ENCODE measurements at places on chromosomes 5 and 9.
A peak's percentile ranks its signal among the peaks of the same experiment; 100 is the strongest.

DNA sequence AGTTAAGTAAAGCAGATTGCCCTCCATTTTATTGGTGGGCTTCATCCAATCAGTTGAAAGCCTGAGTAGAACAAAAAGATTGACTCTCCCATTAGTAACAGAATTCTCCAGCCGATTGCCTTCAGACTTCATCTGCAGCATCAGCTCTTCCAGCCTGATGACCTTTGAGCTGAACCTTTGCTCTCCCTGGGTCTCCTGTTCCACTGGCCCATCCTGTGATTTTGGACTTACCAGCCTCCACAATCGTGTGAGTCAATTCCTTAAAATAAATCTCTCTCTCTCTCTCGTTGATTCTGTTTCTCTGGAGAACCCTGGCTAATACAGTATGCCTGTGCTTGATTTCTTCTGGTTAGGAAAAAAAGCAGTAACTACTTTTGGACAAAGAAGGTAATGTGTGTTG lies 121.9 kb downstream of the OSTF1 start:
- DNase-seq: no peak

DNA sequence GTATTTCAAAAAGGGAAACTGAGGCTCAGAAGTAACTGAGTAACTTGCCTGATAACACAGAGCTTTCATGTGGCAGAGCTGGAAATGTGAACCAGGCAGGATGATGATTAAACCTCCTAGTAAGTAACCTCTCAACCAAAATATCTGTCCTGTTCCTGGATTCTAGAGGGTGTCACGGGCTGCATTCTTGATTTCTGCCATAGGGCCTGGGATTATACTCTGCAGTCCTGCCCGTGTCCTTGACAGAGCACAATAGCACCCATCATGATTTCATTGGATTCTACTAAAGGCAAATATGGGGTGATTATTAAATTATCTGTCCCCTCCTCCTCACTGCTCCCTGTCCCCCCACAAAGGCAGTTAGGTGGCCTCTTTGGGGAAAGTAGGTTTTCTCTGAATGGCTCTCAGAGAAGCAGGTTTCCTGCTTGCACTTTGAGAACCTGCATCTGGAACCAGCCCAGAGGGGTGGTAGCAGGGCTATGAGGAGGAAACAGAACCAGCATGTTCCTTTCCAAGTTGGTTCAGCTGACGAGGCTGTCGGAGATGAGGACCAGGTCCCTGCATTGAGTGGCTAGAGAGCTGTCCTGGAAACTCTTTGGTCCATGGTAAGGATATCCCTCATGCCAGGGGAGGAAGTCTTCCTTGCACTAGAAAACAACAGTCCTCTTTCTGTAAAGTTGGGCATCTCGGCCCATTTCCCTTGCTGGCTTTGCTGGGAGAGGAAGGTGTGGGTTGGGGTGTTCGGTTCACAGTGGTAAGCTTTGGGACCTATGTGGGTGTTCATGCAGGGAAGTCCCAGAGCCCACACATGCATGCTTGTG lies 36.6 kb downstream of the PPARGC1B start:
- DNase-seq: no peak

- no peak for DNase-seq
Measured at GRCh38 chr5:953535-954449, 54.8 kb upstream of the NKD2 start.

- DNase-seq: peak; percentile 82
Measured at GRCh38 chr5:159533197-159533596, 202.9 kb upstream of the IL12B start.

DNA sequence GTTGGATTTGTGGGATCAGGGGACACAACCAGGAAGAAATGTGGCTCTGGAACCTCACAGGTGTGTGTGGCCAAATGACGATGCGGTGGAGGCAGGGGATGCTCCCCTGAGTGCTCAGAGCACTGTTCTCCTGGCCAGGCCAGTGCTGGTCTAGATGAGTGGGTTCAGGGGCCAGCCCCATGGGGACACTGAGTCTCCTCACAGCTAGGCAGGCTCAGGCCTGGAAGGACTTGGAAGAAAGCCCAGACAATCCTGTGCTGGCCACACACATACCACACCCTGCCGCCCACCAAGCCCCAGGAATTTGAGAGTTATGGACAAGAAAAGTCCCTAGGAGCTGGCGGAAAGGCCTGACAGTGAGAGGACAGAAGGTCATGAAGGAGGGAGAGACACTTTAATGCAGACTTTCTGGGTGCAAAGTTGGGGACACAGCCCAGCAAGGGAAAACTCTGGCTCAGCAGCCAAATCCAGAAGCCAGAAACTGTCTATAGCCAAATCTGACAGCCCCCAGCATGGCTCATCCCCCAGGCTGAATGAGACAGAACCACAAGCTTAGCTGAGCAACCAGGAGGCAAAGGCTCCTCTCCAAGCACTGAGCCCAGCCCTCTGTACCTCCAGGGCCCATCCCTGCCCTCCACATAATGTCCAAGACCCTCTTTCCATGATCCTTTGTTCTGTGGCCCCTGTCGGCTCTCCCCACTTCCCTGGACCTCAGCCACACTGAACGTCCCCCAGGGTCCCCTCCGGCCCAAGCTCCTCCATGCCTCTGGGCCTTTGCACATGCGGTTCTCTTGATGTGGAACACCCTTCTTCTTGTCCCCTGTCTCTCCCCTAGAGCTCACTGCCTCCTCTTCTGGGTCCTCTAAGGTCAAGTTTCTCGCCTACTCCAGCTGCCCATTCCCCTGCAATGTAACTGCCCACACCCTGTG lies 22.4 kb downstream of the LHX6 start:
- DNase-seq: no peak

GRCh38 chr5:132823481-132824050 lies 6.9 kb downstream of the SHROOM1 start:
- no peak for DNase-seq

- no peak for DNase-seq
Measured at GRCh38 chr5:89377767-89378455, 494.9 kb upstream of the MEF2C start.

GRCh38 chr9:133169102-133169501 lies 5.4 kb upstream of the GBGT1 start:
- DNase-seq: no peak

DNA sequence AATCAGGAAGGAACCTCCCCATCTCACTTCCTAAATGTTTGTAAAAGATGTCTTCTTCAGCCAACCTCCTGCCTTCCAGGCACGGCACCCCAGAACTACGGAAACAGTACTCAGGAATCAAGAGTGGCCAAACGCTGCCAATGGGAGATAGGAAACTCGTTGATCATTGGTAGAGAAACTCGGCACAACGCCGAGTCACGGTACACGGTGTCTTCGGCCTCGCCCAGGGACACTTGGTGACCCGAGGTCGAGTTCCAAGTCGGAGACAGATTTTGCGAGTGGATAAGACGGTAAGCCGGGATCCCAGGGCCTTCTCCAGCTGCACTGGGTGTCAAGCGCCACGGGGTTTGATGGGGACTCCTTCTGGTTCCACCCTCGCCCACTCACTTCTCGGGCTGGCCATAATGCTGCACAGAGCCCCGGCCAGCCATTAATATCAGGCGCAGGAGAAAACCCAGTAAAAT lies 343 bp downstream of the KIAA0825 start:
- peak; percentile 89 for DNase-seq

GRCh38 chr5:181109489-181110013 lies 21.4 kb downstream of the OR2V1 start:
- peak; percentile 34 for DNase-seq

GRCh38 chr5:36155291-36155690 lies 3.4 kb downstream of the SKP2 start:
- DNase-seq: peak; percentile 42

DNA sequence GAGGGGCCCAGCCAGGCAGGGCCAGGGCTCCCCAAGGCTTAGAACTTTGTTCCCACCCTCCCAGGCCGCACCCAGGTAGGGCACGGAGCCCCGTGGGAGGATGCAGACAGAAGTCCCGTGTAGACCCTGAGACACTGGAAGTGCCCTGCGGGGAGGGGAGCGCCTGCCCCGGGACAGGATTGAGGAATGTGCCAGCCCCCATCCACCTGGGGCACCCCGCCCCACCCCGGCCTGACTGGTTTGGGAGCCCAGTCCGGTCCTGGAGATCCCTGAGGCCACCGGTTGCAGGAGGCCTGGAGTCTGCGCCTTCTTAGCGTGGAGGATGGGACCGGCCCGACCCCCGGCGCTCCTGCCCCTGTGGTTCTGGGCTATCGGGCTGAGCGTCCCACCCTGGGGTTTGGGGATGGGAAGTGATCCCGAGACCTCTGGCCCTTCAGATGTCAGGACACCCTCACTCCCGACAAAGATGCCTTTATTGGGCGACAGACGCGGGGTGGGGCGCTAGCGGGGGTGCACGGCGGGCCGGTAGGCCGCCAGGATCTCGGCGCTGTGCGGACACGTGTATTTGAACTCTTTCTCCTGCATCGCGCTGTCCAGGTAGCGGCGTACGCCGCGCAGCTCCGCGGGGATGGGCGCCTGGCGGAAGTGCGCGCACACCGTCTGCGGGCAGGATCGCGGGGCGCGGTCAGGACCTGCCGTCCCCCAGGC lies 2.0 kb downstream of the CLIC3 start:
- DNase-seq: no peak

DNA sequence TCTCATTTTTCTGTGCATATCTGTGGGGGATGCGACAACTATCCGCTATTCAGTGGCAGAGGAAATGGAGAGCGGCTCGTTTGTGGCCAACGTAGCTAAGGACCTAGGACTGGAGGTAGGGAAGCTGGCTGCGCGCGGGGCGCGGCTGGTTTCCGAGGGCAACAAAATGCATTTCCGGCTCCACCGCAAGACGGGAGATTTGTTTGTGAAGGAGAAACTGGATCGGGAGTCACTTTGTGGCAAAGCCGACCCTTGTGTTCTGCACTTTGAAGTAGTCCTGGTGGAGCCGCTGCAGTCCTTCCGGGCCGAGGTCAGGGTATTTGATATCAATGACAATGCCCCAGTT lies 320 bp downstream of the PCDHB1 start:
- peak; percentile 43 for DNase-seq

- DNase-seq: no peak
Measured at GRCh38 chr9:120256146-120256545, 323.8 kb downstream of the CDK5RAP2 start.

DNA sequence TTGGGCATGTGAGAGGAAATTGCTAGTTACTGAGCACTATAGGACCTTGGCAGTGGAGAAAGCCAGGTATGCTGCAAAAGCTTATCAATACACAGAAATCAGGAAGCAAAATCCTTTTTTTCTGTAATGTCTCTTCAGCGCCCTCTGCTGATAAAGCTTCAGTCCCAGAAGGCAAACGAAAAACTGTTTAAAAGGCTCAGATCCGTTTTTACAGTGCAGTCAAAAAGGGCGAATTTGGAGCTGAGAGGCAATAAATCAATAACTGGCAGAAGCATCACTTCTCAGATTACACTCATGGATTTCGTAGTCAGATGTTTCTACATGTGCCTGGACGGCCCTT lies 1.1 kb upstream of the MAN2A1 start:
- DNase-seq: peak; percentile 79

- no peak for DNase-seq
Measured at GRCh38 chr9:79384091-79384490, 187.7 kb upstream of the TLE4 start.

- no peak for DNase-seq
Measured at GRCh38 chr5:77876316-77876715, 100.2 kb upstream of the TBCA start.

DNA sequence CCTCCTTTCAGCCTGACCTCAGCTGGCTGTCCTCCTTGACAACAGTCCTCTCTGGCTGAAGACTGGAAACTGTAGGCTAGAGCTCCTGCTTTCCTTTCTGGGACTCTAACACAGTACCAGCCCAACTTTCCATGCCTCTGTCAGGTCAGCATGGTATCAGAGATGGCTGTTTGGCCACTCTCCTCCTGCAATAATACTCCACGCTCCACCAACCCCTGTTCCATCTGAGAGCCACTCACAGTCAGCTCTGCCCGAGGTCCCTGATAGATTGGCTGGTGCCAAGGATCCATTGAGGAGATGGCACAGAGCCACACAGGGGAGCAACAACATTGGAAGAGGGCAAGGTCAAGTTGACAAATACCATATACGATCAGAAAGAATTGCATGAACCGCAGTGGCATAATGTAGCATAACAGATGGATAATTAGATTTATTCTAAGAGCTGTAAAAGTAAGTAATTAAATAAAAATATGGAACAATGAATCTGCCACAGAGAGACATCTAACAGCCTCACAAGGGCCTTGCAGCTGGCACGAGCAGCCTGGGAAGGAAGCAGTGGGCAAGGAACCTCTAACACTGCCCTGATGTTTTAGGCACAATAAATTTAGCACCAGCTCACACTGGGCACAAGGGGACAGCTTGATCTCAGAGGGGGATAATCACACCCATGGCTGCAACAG lies 94.3 kb upstream of the LRRTM2 start:
- no peak for DNase-seq

Data from mesendoderm (in vitro differentiated cells).